ENCODE measurements at places on chromosomes 6 and 20.

DNA sequence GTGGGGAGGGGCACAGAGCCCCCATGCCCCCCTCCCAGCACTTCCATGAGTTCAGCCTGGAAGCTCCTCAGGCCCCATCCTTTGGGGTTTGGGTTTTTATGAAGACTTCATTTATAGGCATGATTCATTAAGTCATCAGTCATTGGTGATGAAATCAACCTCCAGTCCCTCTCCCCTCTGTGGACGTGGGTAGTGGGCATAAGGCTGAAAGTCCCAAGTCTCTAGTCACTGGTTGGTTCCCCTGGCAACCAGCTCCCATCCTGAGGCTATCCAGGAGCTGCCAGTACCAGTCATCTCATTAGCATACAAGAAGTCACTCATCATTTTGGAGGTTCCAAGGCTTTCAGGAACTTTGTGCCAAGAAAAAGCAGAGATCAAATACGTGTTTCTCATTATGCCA is 9.2 kb downstream of the TGM3 start:
- no peak for DNase-seq

DNA sequence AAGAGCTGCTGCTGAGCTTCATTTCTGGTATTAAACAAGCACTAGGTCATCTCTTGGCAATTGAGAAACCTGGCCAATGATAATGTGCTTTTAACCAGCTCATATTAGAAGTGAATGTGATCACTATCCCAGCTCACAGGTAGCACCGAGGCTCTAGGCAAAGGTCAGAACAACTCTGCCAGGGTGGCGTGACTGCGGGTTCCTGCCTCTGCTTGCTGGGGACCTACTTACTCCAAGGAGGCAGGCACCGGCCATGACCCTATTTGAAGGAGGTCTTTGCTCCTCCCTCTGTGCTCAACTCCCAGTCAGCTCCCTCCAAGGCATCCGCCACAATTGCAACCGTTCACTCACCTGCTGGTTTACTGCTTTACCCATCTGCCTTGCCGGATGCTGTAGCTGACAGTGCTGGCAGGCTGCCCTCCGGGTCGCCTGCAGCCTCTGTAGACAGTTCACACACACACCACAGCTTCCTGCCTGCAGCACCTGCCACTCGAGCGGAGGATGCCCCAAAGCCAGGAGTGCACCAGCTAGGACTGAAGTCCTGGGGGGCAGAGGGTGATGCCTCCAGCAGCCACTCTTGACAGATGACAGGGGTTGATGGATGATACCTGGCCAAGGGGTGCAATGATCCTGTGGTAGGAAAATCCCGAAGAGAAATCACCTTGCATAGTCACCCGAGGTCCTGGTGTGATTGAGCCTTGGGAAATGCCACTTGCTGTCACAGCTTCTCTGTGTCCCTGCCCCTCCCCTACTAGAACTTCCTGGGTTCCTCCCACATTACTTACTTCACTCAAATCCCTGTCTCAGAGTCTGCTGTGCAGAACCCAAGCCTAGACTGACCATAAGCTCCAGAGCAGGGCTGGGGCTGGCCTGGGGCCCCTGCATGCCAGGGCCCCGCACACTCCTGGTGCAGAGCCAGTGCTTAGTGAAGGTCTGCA is 8.8 kb upstream of the VSX1 start:
- DNase-seq: peak; percentile 87

DNA sequence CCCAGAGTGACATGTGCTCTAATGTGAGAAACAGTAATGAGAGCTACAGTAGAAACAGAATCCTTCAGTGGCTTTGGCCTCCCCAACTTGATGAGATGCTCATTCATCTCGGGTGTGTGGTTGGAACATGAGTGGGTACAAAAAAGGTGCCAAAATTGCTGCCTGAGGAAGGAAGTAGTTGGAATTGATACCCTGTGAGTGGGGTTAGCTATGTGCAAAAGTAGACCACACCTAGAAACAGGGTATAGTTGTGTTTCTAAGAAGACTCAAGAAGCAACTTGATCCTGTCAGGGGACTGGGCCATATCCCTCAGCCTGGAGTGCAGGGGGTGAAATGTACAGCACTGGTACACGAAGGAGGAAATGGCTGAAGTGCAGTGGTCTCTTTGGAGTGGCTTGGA is 206.4 kb upstream of the SUPT3H start:
- peak; percentile 40 for DNase-seq

DNA sequence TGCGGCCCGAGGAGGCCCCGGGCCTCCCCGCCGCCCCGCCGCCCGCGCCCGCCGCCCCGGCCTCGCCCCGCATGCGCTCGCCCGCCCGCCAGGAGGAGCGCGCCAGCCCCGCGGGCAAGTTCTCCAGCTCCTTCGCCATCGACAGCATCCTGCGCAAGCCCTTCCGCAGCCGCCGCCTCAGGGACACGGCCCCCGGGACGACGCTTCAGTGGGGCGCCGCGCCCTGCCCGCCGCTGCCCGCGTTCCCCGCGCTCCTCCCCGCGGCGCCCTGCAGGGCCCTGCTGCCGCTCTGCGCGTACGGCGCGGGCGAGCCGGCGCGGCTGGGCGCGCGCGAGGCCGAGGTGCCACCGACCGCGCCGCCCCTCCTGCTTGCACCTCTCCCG is 1.5 kb downstream of the FOXQ1 start:
- peak; percentile 45 for DNase-seq

DNA sequence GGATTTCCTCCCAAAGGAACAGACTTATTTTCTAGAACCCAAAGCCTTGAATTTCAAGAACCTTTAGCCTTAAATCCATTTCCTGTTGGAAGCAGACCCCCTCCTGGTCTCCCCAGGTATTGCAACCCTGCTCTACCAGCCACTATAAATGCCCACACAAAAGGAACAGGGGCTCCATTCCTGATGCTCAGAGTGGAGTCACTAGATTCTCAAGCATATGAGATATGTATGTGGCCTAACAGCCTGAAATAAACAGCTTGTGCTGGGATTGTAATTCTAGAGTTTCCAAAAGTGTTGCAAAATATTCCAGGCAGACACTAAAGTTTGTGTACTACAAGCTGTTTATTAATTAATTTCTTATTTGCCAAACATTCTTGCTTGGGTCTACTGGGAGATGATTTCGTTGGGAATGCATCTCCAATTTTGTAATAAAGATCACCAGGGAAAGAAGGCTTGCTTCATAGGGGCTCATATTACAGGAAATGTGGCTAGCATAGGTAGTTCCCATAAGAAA is 44.8 kb downstream of the RIPOR3 start:
- DNase-seq: no peak

DNA sequence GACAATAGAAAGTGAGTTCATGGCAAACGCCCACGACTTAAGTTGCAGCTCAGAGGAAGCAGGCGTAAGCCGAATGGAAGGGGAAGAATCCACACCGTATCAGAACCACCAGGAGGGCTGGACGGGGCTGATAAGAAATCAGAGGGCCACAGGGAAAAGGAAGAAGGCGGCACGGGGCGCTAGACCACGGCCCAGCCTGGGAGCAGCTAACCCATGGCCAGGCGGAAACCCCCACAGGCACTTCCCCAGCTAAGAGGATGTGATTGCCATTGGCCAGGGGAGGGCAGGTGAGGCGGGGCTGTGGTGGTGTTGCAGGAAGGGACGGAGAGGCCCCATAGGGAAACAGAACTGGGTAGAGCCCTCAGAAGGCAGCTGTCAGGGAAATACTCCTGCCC is 174.0 kb upstream of the AFDN start:
- DNase-seq: no peak

GRCh38 chr6:39688494-39688893 is 36.7 kb downstream of the KIF6 start:
- DNase-seq: no peak

DNA sequence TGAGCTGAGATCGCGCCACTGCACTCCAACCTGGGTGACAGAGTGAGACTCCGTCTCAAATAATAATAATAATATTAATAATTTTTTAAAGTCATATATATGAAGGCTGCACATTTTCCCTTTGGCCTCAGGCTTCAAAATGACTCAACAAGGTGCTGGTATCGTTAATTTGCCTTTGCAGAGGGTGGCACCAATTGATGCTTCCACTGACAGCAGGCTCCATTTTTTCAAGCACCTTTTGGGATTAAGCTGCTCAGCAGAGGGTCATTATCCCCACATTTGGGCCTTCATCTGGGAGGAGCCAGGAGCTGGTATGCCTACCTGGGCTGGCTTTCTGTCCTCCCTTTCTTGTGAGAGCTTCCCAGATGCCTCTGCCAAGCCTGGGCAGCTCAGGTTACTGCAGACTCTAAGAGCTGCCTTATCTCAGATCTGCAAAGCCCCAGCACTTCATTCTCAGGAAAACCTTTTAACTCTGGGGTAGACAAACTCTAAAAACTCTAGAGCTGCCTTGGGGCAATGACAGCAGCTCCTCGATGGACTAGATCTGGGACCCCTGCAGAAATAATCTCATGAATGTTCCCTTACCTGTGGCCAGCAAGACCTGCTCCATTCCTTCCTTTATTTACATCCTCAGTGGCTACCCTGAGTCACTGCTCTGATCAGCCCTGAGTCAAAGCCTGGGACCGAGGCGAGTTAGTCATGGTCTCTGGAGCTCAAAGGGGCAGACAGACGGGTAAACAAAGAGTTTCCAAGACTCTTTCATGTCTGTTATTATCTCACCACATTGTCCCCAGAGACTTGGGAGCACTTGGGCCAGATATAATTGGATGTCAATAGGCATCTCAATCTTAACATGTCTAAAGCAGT is 80.0 kb upstream of the EYA2 start:
- DNase-seq: no peak
